Kidney epithelial cell (primary cell): ENCODE measurements at places on chromosomes 6 and 20. TPM values are rescaled to one million over a fixed set of nuclear protein-coding genes. Genes with fewer than 3 reads are reported as not detected.

GRCh38 chr20:44024820-44025580, 110.3 kb downstream of the TOX2 start:
- no peak for DNase-seq

GRCh38 chr6:167839343-167839742, 12.6 kb downstream of the AFDN start:
- DNase-seq, result no peak

DNA sequence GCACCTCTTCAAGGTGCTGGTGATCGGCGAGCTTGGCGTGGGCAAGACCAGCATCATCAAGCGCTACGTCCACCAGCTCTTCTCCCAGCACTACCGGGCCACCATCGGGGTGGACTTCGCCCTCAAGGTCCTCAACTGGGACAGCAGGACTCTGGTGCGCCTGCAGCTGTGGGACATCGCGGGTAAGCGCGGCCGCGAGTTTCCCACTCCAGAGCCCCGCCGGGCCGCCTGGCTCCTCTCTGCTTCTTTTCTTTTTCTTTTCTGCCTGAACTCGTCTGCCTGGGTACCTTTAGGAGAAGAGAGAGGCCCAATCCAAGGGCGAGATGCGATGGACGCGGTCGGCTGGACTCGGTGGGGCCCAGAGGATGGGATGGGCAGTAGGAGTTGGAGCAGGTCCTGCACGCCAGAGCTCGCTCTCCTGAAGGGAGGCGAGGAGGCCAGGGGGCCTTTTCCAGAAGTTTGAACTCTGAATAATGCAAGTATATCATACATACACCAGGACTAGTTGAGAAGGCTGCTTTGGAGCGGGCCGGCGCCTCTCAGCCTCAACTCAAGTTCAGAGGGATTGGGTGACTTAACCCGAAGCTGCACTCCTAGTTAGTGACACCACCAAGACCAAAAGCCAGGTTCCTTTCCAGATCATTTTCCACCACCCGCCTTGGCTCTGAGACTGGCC, 445 bp downstream of the RAB32 start:
- DNase-seq, result no peak

- DNase-seq, result no peak
Measured at GRCh38 chr6:14108571-14109410, 8.8 kb upstream of the CD83 start.

CLDN20 gene
- total RNA-seq, result not detected in 2 replicates

SCRT2 gene
- not detected in 2 replicates for total RNA-seq
